ENCODE measurements at places on chromosomes 5 and 9. TPM values are rescaled to one million over a fixed set of nuclear protein-coding genes. Genes with fewer than 3 reads are reported as not detected.
A peak's percentile ranks its signal among the peaks of the same experiment; 100 is the strongest.

- no peak for DNase-seq
These were observed 2.0 kb downstream of the CYFIP2 start for GRCh38 chr5:157267761-157268480.

GRCh38 chr5:124910354-124911016 is 164.0 kb upstream of the ZNF608 start:
- no peak for DNase-seq

DNA sequence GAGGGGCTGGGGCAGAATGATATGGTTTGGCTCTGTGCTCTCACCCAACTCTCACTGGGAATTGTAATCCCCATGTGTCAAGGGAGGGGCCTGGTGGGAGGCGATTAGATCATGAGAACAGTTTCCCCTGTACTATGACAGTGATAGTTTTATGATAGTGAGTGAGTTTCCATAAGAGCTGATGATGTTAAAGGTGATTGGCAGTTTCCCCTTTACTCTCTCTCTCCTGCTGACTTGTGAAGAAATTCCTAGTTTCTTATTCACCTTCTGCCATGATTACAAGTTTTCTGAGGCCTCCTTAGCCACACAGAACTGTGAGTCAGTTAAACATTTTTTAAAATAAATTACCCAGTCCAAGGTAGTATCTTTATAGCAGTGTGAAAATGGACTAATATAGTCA is 120.4 kb upstream of the CDH9 start:
- no peak for DNase-seq

DNA sequence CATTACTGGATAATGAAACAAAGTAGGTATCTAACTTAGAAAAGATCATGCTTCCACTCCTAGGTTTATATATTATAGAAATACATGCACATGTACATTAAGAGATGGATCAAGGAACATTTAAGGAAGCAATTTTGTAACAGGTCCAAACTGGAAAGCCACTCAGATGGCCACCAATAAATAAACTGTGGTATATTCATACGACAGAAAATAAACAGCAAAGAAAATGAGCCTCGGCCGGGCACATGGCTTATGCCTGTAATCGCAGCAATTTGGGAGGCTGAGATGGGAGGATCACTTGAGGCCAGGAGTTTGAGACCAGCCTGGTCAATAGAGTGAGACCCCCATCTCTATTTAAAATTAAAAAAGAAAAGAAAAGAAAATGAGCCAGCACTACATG is 25.6 kb downstream of the CEMIP2 start:
- no peak for DNase-seq

GRCh38 chr5:113217619-113218184 is 217.1 kb downstream of the TSSK1B start:
- DNase-seq: no peak

DNA sequence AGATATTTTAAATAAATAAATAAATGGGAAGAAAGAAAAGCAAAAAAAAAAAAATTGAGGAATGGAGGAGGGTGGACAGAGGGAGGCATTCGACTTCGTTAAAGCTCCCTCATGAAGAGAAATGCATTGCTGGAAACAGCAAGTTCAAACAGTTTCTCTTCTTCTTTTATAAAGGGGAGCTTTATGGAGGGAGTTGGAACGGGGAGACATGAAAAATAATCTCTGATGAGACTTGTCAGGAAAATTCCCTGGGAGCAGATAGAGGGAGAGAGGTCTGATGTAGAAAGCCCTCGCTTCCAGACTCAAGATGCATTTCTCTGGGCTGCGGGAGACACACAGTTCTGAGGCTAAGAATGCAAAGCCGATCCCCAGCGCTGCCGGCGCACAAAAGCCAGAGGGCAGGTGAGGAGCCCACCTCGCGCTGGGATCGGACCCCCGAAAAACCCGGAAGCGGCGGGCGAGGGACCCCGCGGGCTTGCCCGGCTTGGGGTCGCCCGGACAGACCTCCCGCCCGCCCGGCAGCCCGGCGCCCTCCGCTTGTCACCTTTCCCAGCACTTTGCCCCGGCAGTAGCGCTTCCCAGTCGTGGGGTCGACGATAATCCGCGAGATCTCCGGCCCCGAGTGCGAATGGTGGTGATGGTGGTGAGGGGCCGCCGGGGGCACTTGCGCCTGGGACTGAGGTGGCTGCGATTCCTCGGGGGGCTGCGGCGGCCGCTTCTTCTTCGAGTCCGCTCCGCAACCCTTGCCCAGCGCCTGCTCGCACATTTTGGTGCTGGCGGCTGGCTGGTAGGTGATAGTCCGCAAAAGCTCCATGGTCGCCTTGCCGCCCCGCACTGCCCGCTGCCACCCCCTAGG is 512 bp downstream of the PLK2 start:
- no peak for DNase-seq

DNA sequence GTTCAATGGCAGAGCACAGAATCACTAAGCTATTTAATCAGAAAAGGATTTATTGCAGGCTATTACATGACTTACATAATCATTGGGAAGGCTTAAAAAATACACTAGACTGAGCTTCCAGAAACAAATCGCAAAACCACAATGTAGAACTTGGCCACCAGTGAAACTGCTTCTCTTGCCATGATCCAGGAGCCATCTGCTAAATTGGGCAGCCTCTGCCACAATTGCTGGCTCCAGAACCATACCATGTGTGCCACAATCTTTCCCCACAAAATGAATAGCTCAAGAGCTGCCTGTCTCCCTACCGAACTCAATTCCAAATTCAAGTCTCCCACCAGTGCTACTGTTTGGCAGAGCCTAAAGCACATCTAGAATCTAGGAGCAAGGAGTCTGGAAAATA is 9.8 kb upstream of the ERAP1 start:
- no peak for DNase-seq

- no peak for DNase-seq
These were observed 196.6 kb downstream of the FANCC start for GRCh38 chr9:95120781-95121370.

DNA sequence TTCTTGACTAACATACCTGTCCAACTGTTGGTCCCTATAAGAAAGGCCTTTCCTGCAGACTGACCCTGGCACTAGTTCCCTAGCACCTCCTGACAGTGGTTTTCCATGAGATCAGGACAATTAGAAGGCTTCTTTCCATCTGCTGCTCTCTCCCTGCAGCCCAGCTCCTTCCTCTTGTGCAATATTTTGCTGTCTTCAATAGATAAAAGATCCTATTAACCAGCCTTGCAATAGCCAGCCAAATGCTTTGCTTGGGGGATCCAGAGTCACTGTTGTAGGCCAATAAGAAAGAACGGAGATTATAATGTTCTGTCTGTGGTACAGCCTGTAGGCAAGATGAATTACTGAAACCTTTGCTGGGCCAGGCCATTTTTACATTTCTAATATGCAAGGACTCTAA is 18.4 kb upstream of the NME5 start:
- DNase-seq: no peak

DNA sequence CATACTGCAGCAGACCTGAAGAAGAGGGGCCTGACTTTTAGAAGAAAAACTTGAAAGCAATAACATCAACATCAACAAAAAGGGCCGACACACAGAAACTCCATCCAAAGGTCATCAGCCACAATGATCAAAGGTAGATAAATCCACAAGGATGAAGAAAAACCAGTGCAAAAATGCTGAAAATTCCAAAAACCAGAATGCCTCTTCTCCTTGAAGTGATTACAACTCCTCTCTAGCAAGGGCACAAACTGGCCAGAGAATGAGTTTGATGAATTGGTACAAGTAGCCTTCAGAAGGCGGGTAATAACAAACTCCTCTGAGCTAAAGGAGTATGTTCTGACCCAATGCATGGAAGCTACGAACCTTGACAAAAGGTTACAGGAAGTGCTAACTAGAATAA is 186.2 kb upstream of the RAI14 start:
- no peak for DNase-seq

DNA sequence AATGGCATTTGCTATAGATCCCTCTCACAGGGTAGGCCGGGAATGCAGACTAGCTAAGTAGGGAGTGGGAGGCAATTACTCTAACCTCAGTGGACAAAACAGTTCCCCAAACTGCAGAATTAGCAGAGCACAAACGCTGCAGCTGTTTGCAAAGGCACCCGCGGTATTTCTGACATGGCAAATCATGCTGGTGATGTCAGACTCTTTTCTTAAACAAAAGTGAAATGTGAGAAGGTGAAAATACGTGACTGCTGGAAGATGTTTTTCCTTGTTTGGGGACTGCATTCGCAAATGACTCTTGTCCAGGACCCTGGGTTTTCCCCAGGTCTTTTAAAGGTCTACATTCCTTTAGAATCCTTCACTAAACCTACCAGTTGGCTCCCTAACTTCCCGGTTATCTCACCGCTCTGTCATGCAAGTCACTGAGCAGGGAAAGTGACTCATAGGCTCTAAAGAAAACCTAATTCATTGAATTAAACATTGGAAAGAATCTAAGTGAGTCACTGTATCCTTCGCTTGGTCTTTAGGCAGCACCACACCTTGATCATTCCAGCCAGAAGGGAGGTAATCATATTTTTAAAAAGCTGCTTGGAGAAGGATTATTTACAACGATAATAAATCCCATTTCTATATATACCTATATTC is 91.5 kb upstream of the DNAH5 start:
- peak; percentile 78 for DNase-seq

- DNase-seq: no peak
These were observed 11.7 kb upstream of the PDE4D start for GRCh38 chr5:59905188-59905587.

GRCh38 chr9:84278130-84278529 is 62.4 kb downstream of the SLC28A3 start:
- DNase-seq: no peak

DNA sequence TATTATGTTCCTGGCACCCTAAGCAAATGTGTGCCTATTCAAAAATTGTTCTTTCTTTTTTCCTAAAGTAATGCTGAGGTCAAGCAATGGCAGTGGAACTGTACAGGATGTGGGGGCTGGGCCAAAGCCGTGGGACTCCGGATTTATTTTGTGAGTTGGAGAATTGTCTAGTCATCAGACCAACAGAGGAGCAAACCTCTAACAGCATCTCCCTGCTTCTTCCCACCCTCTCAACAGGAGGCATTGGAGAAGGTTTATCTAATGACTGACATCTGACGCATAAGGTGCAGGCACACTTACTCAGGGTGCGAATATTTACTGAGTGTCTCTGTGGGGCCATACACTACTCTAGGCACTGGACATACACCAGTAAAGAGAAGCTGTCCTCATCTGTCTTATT is 38.6 kb downstream of the MARCHF11 start:
- DNase-seq: no peak

GRCh38 chr5:180688330-180689070 is 39.1 kb upstream of the FLT4 start:
- no peak for DNase-seq

GRCh38 chr5:6827526-6828219 is 114.4 kb downstream of the TENT4A start:
- no peak for DNase-seq

DNA sequence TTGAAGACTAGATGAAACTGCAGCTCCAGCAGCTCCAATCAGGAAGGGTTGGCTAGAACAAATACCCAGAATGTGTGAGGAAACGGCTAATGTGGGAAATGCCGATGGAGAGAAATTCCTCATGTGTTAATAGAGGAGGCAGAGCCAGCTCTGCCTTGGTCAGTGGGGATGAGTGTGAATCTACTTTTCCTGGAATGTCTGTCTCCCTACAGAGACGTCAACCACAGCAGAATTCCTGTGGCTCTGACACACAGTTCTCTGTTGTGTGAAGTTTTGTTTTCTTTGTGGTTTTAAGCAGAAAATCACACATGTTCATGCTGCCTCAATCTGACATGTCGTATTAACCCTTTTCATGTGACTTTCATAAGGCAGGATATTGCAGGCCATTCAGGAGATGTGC is 476.6 kb upstream of the WWC1 start:
- DNase-seq: peak; percentile 85

DNA sequence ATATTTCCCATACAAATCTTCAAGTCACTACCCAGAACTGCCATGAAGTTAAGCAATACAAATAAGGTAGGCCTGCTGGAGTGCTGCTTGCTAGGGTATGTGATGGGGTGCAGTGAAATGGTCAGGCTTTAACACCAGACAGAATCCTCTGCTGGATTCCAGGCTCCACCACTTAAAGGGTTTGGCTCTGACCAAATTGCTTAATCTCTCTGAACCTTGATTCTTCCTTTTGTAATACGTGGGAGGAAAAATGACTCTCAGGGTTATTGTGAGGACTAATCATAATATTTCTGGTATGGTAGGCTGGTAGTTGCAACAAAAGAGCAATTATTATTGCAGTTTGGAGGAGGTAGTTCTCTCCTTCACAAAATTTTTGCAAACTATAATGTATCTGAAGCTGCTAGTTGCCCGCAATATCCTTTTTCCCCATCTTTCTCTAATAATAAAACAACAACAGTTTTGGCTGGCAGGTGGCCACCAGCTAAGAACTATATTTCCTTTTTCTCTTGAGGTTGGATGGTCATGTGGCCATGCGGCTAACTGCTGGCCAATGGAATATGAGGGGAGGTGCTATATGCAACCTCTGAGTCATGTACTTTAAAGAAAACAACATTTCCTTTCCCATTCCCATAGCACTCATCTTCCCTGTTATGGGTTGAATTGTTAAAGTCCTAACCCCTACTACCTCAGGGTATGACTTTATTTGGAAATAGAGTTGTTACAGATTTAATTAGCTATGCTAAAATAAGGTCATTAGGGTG is 44.1 kb downstream of the CCL28 start:
- no peak for DNase-seq

- no peak for DNase-seq
These were observed 17.7 kb downstream of the MLLT3 start for GRCh38 chr9:20604562-20604961.

- no peak for DNase-seq
These were observed 9.2 kb downstream of the LIFR start for GRCh38 chr5:38547257-38547656.

GRCh38 chr9:12538842-12539579 is 154.2 kb upstream of the TYRP1 start:
- no peak for DNase-seq

ZDHHC12 gene
- total RNA-seq: 32.7 TPM

CCNB1 gene
- 19.2 TPM for total RNA-seq

KCNN2 gene
- not detected for total RNA-seq

Data from osteoblast (primary cell).